ENCODE measurements at places on chromosomes 1 and 21.

- no peak for DNase-seq
Measured at GRCh38 chr1:63873751-63874150, 99.9 kb downstream of the ROR1 start.

DNA sequence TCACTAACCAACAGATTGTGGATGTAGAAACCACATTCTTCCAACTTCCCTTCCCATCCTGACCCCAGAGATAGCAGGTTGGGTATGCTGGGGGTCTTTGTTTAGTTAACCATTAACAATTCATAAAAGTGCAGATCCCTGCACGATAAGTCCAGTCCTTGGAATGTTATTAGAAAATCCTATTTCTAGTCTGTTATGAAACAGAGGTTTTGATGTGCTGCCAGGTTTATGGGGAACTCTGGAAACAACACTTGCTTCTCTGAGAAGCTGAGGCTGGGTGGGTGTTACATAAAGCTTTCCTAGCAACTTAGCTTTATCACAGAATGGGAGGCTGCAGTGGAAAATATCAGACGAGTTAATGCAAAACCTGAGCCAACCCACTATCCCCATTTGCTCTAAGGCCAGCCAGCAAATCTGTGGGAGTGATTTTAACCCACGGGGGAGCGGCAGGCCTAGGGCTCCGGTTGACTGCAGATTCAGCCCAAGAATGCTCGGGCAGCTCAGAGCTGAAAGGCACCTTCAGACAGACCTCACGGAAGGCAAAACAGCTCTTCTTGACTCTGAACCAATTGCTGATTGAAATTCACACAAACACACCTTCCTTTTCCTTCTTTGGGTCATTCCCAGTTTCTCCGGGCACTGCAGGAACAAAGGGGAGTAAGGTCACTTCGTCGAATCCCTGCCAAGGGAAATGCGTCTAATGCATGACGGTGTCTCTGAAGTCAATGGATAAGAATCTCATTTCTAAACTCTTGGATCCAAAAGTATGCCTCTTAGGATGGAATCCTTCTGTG, 111.7 kb upstream of the IRF2BP2 start:
- DNase-seq, result no peak

GRCh38 chr1:190747704-190748103, 270.0 kb upstream of the BRINP3 start:
- DNase-seq, result no peak

DNA sequence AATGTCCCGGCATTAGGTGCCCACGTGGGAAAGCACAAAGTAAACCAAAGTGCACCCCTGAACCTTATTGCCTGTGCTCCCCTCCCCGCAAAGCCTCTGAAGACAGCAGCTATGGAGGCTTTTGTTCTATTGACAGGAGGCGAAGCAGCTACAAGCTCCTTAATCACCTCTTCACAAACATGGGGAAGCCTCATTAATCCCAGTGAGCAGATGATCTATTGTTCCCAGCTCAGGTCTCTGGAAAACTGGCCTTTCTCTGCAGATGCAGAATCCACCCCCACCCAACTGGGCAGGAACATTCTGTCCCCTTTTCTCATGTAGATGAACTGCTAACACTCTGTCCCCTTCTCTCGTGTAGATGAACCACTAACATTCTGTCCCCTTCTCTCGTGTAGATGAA, 190.5 kb upstream of the CSF3R start:
- DNase-seq, result no peak

GRCh38 chr1:243396876-243397275, 141.0 kb downstream of the SDCCAG8 start:
- DNase-seq, result no peak

- DNase-seq, result no peak
Measured at GRCh38 chr1:56563568-56563967, 15.8 kb downstream of the PLPP3 start.

DNA sequence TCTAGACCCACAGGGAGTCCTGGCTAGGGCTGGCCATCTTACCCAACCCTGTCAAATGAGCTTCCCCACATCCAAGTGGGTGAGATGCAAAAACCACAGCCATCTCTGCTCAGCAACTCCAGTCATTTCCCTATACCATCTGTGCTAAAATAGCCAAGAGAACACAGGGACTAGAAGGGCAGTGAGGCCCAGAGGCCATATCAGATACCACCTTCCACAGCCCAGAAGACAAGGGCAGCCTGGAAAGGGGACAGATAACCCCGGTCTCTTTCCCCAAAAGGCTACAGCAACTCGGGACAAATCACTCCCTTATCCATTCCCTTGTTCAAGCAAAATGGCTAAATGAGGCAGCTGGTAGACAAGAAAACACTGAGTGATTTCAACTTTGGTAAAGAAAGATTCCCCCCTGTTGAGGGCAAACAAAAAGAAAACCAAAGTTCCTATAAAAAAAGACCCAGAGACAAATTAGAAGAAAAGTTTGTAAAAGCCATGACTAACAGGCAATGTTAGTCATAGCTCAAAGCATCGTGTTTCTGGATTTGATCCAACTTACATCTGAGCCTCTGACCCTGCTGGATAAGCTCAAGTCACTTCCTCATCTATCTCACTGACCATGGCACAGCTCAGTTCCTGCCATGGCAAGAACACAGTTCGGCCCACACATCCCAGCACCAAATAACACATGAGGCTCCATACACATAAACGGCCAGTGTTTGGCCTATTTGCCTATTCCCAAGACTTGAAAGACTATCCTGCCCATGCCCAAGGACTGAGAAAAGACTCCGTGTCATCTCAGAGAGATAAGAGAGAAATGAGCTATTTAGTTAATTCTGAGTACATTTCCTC, 3.1 kb downstream of the LAMB3 start:
- no peak for DNase-seq

DNA sequence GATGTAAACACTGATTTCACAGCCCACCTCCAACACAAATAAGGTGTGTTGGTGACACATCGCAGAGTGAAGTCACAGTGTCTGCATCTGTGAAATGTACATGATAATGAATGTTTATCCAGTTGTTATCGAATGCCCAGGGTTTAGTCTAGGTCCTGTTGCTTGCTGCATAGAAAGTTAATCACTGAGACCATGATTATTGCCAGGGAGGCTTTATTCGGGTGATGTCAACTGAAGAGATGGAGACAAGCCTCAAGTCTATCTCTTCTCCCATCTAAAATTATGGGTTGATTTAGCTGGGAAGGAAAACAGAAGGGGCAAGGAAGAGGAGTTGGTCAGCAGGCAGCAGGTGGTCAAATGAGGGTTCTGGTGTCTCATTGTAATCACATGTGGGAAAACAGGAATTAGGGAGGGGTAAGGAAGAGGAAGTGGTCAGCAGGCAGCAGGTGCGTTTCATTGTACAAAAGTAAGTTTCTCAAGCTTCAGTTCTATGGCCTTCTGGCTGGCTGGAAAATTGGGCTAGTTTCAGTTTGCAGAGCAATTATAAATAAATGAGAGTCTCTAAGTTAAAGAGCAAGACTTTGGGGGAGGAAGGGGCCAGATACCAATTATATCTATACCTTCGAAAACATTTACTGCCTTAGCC, 146.3 kb upstream of the DNAH14 start:
- no peak for DNase-seq

GRCh38 chr1:118304722-118305359, 119.8 kb upstream of the SPAG17 start:
- no peak for DNase-seq

- DNase-seq, result no peak
Measured at GRCh38 chr1:162206749-162207635, 137.5 kb downstream of the NOS1AP start.

DNA sequence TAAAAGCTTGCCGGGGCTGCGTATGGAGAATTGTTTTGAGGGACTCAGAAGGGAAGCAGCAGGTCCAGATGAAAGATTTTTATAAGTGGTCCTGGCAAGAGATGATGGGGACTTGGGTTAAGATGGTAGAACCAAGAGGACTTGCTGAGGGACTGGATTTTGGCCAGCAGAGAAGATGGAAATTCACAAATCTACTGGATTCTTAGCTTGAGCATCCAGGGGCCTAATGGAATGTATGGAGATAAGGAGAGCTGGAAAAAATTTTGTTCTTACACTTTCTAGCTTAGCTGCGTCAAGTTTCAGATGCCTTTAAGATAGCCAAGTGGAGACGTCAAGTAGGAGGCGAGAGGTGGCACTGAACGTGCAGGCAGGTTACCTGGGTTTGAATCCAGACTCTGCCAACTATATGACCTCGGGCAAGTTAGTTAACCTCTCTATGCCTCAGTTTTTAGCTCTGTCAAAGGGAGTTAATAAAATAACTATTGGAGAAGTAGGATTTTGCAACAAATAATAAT, 3.4 kb upstream of the RBP7 start:
- no peak for DNase-seq

DNA sequence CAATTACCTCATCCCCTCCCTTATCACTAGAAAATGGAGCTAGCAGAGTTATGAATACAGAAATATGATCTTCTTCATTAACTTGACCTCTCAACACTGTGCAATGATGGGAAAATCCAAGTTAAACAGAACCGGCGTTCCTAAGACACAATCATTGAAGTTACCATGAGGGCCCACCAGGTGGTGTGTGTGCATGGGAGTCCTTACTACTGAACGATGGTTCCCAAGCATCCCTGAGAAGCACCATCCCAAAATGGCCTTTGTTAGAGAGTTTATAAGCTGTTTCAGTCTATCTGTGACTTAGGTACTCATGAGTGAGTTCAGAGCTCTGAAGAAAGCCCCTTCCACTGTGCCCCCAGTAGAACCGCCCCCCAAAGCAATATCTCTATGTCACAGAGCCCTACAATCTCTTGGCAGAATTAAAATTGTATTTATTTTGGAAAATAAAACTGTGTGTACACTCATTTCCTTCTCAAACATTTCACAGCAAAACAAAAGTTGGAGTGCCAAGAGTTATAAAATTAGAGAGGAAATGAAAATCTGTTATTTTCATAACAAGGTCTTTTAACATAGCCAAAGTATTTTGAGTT, 56.8 kb downstream of the PLD5 start:
- DNase-seq, result peak; percentile 43

DNA sequence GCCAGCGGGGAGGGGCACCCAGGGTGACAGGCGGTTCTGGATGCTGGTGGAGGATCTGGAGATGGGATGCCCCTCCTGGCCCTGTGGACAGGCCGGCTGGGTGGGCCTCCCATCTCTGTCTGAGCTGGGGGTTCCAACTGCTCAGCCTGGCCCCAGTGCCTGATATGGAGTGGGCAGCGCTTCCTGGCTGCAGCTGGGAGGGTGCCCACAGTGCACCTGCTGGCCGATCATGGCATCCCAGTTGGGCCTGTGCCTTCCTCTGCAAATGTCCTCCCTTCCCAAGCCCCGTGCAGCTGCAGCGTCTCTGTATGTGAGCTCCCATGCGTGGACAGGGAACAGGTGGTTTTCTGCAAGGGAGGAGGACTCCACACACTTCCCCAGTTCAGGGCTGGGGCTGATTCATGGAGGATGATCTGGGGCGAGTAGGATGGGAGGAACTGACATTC, 2.1 kb downstream of the PFKL start:
- DNase-seq, result no peak

GRCh38 chr1:27047914-27048313, 35.3 kb upstream of the TENT5B start:
- DNase-seq, result no peak

GRCh38 chr1:217322834-217323233, 308.1 kb downstream of the GPATCH2 start:
- DNase-seq, result peak; percentile 38

DNA sequence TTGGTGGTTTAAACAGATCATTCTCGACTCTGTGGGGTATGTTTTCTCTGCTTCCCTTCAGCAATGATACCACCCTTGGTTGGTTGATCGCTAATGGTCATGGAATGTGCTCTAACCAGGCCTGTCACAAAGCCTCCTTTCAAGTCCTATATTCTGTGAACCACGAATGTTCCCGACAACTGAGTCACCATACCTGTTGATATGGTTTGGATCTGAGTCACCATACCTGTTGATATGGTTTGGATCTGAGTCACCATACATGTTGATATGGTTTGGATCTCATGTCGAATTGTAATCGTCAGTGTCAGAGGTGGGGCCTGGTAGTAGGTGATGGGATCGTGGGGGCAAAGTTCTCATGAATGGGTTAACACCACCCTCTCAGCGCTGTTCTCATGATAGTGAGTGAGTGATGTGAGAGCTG, 10.2 kb upstream of the CAMK2N1 start:
- no peak for DNase-seq

DNA sequence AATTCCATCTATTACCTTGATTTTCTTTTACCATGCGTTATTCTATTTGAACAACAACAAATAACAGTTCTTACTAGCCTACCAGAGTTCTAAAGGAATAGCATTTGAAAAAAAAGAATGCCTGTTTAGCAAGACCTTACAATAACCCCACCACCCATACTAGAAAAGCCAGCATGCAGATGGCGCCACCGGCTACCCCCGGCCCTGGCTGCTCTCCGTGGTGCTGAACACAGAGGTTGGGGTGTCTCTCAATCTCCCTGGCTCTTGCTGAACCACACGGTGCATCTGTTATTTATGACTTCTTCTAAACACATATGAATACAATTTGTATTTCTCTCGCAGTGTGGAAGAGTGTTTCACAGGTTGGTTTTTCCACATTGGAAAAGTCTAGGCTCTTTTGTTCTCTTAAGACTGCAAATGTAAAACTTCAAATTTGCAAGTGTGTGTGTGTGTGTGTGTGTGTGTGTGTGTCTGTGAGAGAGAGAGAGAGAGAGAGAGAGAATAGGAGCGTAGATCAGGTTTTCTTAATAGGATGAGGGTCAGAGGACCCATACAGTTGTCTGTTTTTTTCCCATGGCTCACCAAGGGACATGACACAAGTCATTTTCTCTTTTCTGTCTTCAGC, 13.6 kb downstream of the GRIK3 start:
- DNase-seq, result peak; percentile 46

- no peak for DNase-seq
Measured at GRCh38 chr1:230250666-230251065, 175.5 kb downstream of the PGBD5 start.

DNA sequence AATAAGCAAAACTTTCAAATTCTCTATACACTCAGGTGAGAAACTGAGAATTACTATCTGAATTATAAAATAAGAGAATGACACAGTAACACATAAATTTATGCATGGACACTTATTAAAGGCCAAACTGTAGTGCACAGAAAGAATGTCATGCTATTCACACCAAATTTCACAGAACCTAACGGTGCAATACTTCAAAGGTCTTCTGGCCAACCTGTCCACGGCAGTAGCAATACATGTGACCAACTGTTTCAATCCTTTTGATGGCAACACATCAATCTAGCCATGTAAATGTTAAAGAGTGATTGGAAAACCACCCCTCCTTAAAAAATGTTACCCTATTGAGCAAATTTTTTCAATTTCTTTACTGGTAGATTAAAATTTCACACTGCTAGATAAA, 10.4 kb downstream of the GATAD2B start:
- no peak for DNase-seq

GRCh38 chr1:94961988-94962387, 35.1 kb upstream of the CNN3 start:
- DNase-seq, result no peak

GRCh38 chr21:42784276-42784675, 95.1 kb downstream of the WDR4 start:
- no peak for DNase-seq

- peak; percentile 88 for DNase-seq
Measured at GRCh38 chr21:42061195-42061985, 9.7 kb upstream of the UMODL1 start.

DNA sequence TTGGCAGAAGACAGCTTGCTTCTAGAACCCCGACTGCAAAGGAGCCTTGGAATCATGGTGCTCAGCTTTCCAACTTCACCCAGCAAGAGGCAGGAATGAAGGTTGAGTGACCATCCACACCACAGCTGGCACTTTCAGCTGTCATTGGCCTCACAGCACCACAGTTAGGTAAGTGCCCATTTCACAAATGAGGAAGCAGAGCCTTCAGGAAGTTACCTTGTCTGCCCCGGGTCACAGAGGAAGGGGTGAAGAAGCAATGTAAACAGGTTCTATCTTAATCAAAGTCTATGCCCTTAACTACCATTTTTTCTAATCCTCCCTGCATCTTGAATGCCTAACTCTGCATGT, 156.0 kb downstream of the GLUL start:
- DNase-seq, result no peak
